ENCODE measurements at places on chromosomes 2 and 18.

- DNase-seq = no peak
These were observed 15.8 kb downstream of the CCDC74A start for GRCh38 chr2:131543385-131543891.

- no peak for DNase-seq
These were observed 10.4 kb upstream of the NETO1 start for GRCh38 chr18:72878143-72878542.

DNA sequence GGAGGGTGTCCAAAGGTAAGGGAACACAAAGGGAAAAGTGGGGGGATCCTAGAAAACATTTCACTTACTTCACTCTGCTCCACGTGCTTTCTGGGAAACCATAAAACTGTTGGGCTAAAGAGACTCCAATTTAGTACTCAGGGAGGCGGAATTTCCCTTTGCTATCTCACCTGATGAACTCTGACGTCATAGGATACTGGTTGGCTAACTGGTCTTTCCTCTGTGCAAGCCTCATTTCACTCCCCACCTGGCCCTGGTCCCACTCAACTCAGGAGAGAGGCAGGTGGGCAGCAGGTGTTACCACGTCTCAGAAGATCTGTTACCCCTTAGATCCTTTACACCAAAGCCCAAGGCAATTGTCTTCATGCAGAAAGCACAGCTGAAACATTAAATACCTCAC, 51.8 kb upstream of the PMAIP1 start:
- DNase-seq = no peak

- DNase-seq = no peak
These were observed 170.2 kb downstream of the ZEB2 start for GRCh38 chr2:144349674-144350073.

GRCh38 chr2:96315400-96316071, 9.6 kb upstream of the ITPRIPL1 start:
- DNase-seq = no peak

Data from stimulated activated naive CD8-positive, alpha-beta T cell treated with anti-CD3 and anti-CD28 coated beads, Interleukin-15, amount 100 ng/mL, for 72 hours (primary cell).